HFFc6 (cell line): ENCODE measurements at places on chromosomes 1 and 21. TPM values are rescaled to one million over a fixed set of nuclear protein-coding genes. Genes with fewer than 3 reads are reported as not detected.

FAM167B gene
- total RNA-seq, result 1.5 and 1.6 TPM in 2 replicates

FMO1 gene
- total RNA-seq, result not detected in 3 replicates

GADD45A gene
- 81.2 to 101 TPM (median 92.3 TPM) in 3 replicates for total RNA-seq

HENMT1 gene
- 0.39 to 2.7 TPM (median 2.4 TPM) in 3 replicates for total RNA-seq

ATP6V1G3 gene
- total RNA-seq, result 0.41 to 0.81 TPM (median 0.76 TPM) in 3 replicates

TFF2 gene
- not detected in 3 replicates for total RNA-seq

ALPL gene
- total RNA-seq, result 0.12 to 0.19 TPM in 2 of 3 replicates, not detected in the other

IFI44L gene
- total RNA-seq, result 0.15 to 0.61 TPM (median 0.34 TPM) in 3 replicates

TRIM67 gene
- not detected in 3 replicates for total RNA-seq

CFHR1 gene
- total RNA-seq, result 0.37 TPM in 1 of 3 replicates, not detected in the others

KPRP gene
- not detected in 3 replicates for total RNA-seq

NBPF11 gene
- total RNA-seq, result 4.1 TPM in 3 replicates

OMA1 gene
- 12.3 to 17.2 TPM (median 13.2 TPM) in 3 replicates for total RNA-seq

KLHDC7A gene
- not detected in 3 replicates for total RNA-seq

TBX15 gene
- total RNA-seq, result 4.5 to 10.2 TPM (median 5.0 TPM) in 3 replicates

PPP1R12B gene
- total RNA-seq, result 5.3 to 6.9 TPM (median 5.3 TPM) in 3 replicates

GGPS1 gene
- 26.8 to 31.6 TPM (median 28.1 TPM) in 3 replicates for total RNA-seq

SORT1 gene
- 58.1 to 79.1 TPM (median 60.3 TPM) in 3 replicates for total RNA-seq

HSF2BP gene
- total RNA-seq, result 0.43 to 0.74 TPM (median 0.68 TPM) in 3 replicates

LHX8 gene
- not detected in 3 replicates for total RNA-seq

EPB41 gene
- 2.4 to 8.8 TPM (median 5.7 TPM) in 3 replicates for total RNA-seq

LAMC2 gene
- total RNA-seq, result 2.0 to 3.5 TPM (median 2.3 TPM) in 3 replicates

LCE1D gene
- not detected in 2 replicates for total RNA-seq

TSPEAR gene
- total RNA-seq, result not detected in 3 replicates
